ENCODE measurements at places on chromosomes 3 and 15.
A peak's percentile ranks its signal among the peaks of the same experiment; 100 is the strongest.

DNA sequence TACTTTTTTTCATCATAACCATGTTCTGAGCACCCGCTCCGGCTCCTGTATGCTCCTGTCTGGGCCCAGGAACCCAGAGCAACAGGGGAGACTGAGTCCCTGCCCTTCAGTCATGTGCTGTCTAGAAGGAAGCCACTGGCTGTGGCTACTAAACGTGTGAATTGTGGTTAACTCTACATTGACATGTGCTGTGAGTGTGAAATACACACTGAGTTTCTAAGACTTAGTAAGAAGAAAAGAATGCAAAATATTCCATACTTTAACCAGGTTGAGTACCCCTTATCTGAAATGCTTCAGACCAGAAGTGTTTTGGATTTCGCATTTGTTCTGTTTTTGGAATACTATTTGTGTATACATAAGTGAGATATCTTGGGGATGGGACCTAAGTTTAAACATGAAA lies 42.8 kb upstream of the CGNL1 start:
- peak; percentile 65 for DNase-seq

DNA sequence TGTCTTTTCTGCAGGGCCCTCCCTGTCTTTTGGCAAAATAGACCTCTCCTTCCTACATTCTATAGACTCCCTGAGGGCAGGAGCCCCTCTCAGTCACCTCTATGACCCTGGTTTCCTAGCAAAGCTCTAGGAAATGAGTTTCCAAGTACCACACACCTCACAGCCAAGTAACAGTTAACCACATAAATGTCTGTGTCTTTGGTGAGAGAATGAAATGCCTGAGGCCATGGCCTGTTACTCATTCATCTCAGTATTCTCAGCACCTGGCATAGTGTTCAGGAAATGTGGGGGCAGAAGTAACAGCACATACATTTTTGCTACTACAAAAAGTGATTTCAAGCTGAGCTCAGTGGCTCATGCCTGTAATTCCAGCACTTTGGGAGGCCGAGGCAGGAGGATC lies 21.0 kb downstream of the RFT1 start:
- peak; percentile 87 for DNase-seq

- DNase-seq, result no peak
Observed at GRCh38 chr15:62844564-62845240, 197.8 kb upstream of the TPM1 start.

DNA sequence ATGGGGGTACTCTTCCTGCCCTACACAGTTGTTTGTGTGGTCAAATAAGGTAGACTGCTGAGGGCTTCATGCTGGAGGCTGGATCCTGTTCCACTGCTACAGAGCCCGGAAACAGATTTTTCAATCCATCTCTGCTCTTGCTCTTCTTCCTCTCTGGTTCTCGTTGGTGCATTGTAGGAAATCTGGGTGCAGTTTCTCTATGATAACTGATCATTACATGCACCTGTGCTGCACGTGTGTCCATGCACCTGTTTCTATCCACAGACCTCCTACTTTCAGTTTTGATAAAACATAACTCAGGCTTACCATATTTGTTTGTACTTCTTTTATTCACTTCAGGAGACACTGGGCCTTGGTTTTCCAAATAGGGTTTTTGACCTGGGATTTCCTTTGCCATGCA lies 21.3 kb downstream of the MINAR1 start:
- no peak for DNase-seq

- DNase-seq, result no peak
Observed at GRCh38 chr3:19226479-19226878, 78.2 kb downstream of the KCNH8 start.

DNA sequence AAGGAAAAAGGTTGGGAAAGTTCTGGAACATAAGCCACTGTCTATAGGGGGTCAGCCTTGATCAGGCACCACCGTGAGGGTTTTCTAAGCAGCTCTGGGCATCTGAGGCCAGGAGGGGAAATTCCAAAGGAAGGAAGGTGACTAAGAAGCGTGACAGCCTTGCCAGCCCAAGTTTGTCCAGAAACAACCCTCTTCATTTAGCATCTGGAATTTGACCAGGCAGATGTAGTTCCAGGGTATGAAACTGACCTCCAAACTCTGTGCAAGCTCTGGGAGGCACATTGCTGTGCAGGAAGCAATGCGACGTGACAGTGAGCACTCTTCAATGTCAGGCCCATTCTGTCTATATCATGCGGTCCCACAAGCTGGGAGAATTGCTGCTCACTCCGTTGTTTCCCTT lies 85.4 kb upstream of the TPM1 start:
- peak; percentile 64 for DNase-seq

GRCh38 chr15:38378161-38378560 lies 75.8 kb upstream of the FAM98B start:
- DNase-seq, result no peak

GRCh38 chr3:123292321-123293310 lies 90.9 kb downstream of the SEC22A start:
- DNase-seq, result no peak

GRCh38 chr15:57158997-57159668 lies 217.2 kb upstream of the CGNL1 start:
- peak; percentile 43 for DNase-seq

- DNase-seq, result no peak
Observed at GRCh38 chr15:72044956-72045355, 73.0 kb downstream of the MYO9A start.

DNA sequence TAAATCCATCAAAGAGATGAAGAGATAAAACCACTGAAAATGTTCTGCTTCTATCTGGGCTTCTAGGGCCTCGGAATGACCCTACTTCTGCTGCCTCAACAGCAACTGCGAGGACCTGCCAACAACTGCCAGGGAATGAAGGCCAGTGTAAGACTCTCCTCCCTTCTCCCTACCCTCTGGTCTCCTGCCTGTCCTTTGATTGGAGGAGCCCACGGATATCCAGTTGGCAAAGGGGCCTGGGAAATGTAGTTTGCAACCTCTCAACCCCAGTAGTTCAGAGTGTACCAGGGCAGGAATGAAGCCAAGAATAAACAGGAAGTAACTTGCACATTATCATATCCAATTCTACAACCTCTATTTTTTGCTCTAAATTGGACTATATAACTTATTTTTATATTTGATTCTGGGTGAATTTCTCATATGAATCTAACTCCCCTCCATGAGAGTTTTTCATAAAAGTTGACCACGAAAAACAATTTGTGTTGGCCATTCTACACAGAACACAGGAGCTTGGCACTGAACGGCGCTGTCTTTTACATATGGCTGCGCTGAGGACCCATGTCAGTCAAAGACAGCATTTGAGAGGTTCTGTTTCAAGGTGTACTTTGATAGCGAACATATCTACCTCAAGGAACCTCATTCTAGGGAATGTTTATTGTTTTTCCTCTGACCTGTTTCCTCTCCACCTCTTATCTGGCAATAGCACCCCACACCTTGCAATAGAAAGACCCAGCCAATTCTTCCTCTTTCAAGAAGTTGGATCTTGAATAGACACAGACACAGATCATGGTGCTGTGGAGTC lies 91.1 kb upstream of the RNF7 start:
- DNase-seq, result peak; percentile 70

DNA sequence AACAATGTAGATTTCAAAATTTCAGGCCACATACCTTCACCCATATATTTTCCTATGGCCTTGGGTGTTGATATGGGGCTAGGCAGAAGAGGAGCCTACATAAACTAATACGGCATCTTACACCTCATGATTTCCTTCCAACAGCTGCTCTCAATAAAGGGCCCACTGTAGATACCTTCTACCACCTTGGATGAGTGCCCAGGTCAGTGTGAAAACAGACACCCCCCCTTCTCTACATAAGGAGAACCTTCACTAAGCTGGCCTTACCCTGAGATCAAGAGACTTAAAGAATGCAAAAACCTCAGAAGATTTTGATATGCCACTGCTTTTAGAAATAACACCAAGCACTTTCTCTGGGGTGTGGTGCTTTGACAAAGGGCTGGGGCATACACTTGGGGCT lies 42.7 kb downstream of the SH3BP5 start:
- DNase-seq, result no peak

- no peak for DNase-seq
Observed at GRCh38 chr15:52804526-52805081, 14.5 kb upstream of the ONECUT1 start.

DNA sequence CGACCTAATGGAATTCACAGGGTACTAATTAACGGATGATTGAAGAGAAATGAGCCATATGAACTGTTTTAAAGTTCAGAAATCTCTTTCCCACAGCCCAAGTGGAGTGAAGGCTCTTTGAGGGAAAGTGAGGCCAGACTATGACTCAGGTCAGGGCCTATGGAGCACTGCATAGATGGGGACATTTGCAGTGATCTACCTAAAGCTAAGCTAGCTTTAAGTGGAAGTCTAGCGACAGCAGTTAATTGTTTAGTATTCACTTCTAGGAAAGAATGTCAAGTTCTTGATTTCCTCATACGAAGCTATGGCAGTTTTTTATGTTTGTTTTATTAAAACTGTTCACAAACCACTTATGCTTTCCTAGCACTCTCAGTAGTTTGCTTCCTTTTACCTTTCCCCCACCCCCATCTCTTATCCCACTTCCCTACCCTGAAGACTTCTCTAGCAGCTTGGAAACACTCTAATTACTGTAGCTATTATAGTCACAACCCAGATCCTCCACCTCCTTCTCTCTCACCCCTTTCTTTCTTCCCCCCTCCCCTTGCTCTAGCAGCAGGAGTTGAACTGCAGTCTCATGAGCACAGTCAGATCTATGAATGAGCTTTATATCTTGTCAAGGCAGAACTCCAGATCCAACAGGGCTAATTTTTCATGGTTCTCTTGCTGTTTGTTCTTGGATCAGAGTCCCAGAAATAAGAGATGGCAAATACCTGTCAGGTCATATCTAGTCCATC lies 6.2 kb downstream of the ZNF609 start:
- DNase-seq, result no peak

GRCh38 chr3:13191016-13191415 lies 117.8 kb upstream of the IQSEC1 start:
- no peak for DNase-seq

DNA sequence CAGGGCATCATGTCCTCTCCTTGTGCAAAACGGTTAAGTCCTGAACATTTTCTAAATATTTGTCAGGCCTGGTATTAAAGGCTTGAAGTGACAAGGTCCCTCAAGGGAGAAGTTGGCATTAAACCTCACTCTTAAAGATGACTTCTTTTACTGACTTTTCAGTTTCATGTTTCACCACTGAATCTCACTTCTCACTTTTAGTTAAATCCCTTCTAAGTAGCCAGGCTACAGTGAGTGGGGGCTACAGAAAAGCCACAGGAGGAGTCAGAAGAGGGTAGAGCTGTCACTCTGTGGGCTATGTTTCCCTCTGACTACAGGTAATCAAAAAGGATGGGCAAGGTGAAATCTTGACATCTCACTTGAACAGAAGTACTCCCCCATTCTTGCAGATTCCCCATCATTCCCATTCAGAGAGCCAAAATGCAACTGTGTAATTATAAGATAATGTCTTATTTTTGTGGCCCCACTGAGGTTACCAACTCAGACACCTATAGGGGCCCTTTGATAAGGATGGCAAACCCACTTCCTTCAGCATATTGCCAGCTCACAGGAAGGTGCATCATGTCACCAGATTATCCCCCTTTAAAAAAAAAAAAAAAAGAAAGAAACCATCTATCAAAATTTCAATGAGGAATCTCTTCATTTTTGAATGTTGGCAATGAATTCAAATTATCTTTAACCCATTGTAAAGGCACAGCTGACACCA lies 790.1 kb upstream of the CFAP20DC start:
- DNase-seq, result no peak

- peak; percentile 3 for DNase-seq
Observed at GRCh38 chr3:77506384-77506783, 466.5 kb downstream of the ROBO2 start.

DNA sequence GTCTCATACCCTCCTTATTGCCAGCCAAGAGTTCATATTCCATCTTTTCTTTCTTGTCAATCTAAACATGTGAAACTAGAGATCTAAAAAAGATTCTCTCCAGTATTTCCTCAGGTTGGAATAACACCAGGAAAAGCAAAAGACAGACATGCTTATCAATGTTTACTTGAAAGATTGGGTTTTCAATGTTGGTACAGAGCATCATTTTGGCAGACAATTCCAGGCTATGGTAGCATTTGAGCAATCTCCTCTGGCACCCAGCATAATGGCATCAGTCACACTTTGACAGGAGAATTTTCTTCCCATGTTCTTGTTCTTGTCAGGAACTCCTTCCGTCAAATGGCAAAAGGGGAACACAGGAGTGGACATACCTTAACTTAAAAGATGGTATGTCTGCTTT lies 61.0 kb upstream of the RARB start:
- DNase-seq, result no peak

GRCh38 chr3:195086341-195086740 lies 184.6 kb downstream of the XXYLT1 start:
- DNase-seq, result no peak

DNA sequence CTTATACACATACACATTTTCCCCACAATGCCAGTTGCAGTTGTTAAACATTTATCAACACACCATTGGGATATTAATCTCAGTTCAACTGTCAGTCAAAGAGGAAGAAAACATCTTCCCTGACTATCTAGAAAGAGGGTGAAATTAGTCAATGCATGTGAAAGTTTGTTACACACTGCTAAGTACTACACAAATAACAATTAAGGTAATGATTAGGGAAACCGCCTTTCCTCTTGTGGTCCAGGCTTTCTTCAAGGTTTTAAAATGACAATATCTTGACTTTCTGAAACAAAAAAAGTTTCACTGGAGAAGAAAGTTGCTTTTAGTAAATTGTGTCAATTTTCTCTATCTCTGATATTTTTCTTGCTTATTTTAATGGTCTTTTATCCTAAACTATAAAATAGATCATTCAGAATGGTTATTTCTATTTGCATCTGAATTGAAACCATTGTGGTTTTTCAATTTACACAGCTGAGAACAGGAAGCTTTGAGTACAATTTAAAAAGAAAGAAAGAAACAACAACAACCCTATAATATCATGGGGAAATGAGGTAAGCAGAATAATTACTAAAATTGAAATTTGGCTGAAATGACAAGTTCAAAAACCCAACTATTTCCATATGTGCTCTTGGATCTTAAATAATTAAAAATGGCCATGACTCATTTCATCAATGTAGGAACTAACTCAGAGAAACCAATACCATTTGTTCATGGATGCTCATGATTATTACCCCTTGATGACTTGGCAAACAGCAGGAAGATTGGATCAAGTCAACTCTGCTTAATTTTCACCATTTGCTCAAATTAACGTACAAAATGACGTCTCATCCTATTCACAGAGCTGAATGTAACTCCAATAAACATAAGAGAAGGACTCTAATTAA lies 31.7 kb downstream of the GPR149 start:
- DNase-seq, result no peak

- DNase-seq, result peak; percentile 47
Observed at GRCh38 chr3:141401573-141402475, 33.5 kb downstream of the ZBTB38 start.

- no peak for DNase-seq
Observed at GRCh38 chr3:54040476-54040875, 81.9 kb upstream of the CACNA2D3 start.
